ENCODE measurements at places on chromosomes 1 and 21.
A peak's percentile ranks its signal among the peaks of the same experiment; 100 is the strongest.

DNA sequence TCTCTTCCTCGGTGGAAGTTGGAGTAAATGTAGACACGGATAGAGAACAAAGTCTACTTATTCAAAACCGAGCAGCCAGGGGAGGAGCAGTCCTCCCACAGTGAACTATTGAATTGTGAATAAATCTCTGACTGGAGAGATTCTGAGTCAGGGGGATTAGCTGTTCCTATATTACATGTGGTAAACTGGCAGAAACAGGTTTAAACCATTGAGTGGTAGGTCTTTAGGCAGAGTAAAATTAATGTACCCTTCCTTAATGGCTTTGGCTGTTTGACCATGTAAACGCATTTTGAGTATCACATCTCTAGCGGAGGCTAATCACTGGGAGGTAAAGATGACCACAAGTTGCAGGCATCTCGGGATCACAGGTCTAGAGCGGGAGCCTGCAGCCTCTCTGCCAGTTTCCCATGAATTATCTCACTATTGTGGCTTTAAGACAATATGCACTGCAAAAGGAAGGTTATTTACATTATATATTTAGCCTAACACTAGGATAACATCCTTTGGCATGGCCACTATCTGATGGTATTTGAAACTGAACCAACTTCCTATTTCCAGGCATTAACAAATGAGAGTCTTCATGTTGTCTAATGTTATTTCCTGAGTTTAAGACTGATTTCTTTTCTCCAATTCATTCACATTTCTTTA lies 7.9 kb upstream of the DISC1 start:
- no peak for DNase-seq

- DNase-seq, result no peak
These were observed 277.5 kb downstream of the CTH start for GRCh38 chr1:70688580-70688979.

DNA sequence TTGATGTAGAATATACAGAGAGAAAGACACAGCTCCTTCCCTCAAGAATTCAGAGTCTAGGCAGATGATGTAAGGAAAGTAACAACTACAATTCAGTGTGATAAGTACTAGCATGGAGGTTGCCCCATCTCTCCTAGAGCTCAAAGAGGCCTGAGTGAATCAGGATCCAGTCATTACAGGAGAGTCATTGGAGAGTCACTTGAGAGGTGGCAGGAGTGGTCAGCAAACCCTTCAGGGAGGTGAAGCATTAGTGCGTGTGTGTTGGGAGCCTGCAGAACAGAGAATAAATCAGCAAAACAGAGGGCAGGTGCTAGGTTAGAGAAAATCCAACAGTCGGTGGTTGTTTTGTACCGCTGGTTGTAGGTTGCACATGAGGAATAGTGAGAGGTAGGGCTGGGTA lies 46.1 kb downstream of the GRIK1 start:
- DNase-seq, result no peak

GRCh38 chr1:93384656-93385055 lies 38.9 kb downstream of the DR1 start:
- DNase-seq, result no peak

- DNase-seq, result no peak
These were observed 62.5 kb downstream of the WDR64 start for GRCh38 chr1:241714321-241715218.

DNA sequence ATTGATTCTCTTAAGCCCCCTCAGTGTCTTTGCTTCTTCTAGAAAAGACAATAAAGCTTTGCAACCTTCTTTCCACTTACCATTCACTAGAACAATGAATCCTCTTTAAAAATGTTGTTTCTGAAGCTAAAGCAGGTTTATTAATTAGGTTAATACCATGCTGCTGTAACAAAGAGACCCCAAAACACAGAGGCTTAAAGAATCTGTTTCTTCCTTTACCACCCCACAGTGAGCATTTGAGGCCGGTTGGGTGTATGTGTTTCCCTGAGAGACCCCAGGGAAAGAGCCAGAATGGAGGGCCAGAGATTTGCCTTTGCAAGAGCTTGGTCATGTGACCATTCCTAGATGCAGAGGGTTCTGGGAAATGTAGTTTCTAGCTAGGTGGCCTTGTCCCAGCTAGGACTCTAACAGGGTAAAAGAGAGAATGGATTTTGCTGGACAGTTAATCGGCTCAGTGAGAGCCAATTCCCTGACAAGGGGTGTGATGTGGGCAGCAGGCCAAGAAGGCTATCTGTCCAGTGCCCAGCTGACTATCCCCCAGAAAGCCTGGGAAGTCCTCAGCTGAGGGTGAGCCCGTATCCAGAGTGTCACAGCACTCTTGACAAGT lies 191.8 kb upstream of the TMEM51 start:
- DNase-seq, result no peak

DNA sequence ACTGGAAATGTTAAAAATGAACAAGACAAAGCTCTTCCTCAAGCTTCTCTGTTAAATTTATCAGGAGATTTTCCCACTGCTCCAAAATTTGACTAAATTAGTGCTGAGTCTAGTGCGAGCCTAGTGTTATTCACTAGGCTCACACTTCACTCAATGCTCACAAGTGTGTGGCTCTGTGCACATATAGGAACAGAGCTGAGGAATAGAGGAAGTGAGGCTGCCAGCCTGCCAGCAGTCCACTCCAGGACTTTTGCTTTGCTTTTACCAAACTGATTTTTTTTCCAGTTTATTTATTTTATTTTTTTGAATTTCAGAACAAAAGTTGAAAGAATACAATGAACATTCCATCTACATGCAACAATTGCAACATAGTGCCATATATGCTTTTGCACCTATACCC lies 87.2 kb downstream of the VAV3 start:
- no peak for DNase-seq

GRCh38 chr1:53942127-53942957 lies 3.2 kb downstream of the IFT25 start:
- DNase-seq, result no peak

GRCh38 chr1:10178597-10179405 lies 31.6 kb upstream of the KIF1B start:
- no peak for DNase-seq

GRCh38 chr21:36567216-36567885 lies 87.4 kb upstream of the CLDN14 start:
- no peak for DNase-seq

GRCh38 chr1:199098468-199098867 lies 459.6 kb downstream of the PTPRC start:
- no peak for DNase-seq

DNA sequence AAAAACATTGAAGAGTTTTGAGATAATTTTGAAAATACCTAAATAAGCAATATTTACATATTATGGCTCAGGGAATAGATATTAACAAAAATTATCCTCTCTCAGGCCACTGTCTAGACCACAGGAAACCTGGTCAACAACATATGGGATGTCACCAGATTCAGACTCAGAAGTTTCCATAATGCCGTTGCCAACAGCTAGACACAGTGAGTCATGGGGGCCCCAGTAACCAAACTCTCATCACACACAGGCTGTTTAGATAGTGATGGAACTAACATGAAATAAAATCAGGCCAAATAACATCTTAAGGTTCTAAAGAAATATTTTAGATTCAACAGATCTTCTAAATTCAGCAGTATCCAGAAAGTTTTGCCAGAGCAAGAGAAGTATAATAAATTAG lies 681.7 kb upstream of the ADAMTS5 start:
- no peak for DNase-seq

GRCh38 chr21:38807441-38807871 lies 1.7 kb downstream of the ETS2 start:
- no peak for DNase-seq

DNA sequence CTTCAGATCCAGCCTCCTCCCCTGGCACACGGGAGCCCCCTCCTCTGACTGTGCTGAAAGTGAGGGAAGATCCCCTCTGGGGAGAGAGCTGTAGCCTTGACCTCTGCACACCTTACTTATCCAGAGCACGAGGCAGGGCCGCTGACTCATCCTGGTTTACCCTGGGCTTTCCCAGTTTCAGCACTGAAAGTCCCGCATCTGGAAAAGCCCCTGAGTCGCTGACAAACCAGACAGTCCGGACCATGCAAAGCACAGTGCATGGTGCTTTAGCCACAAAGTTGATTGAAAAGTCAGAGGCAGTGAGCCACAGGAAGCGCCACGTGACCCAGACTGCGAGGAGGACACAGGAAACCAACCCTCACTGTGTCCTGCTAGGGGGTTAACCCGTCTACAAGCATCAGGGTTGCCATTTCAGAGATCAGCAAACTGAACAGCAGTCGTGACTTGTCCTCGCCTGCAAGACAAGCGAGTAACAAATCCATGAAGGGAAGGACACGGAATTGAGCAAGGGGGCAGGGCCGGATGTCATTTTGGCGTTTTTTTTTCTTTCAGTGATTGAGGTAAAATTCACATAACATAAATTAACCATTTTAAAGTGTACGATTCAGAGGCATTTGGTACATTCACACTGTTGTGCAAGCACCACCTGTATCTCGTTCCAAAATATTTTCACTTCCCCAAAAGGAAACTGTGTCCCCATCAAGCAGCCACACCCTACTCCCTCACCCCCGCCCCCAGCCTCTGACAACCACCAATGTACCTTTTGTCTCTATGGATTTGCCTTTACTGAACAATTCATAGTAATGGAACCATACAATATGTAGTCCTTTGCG lies 19.9 kb upstream of the IFNGR2 start:
- peak; percentile 57 for DNase-seq

DNA sequence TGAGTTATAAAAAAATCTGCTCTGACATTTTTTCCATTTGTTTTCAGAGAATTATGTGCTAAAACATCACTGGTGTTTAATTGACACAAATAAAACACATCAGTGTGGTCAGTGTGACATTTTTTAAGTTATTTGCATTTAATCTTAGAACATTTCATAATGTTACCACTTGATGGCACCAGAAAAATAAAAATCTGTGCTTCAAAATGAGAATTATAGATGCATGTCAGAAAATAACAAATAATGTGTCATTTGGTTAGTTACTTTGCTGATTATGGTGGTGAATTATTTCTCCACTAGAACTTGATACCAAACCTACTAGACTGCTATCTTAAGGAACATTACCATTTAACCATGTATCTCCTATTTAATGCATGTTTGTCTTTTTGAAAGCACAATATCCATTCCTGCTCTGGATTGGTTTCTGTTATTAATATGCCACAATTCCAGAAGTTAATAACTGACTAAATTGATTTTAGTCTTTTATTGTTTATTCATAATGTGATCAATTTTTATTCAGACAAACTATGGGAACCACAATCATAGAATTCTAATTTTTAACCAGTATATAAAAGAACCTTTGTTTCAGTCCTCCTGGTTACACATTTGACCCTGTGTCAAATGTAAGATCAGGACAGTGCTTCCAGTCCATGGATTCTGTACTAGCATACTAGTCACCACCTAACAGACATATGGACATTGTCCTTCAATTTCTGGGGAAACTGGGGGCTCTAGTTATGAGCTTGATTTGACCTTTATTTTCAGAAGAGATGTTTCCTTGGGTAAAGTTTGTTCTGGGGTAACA lies 81.0 kb downstream of the RPS6KC1 start:
- DNase-seq, result no peak

DNA sequence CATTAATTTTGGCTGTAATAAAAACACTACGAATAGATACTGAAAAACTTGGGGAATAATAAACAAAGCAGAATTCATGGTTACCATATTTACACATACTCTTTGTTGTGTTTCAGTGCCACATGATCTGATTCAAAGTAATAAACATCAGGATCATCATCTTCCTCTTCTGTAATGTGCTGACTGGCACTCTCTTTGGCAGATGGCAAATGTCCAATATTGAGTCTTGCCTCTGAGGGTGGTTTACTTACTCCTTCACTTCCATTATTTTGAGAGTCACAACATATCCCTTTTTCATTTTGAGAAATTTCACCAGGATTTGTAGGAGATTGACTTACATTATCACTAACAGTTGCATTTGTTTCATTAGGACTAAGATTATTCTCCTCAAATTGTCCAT lies 50.7 kb downstream of the ZZZ3 start:
- no peak for DNase-seq

- no peak for DNase-seq
These were observed 14.4 kb downstream of the CXADR start for GRCh38 chr21:17527240-17527639.

GRCh38 chr1:116920211-116920610 lies 10.5 kb downstream of the PTGFRN start:
- DNase-seq, result no peak

- no peak for DNase-seq
These were observed 111.7 kb downstream of the NMNAT2 start for GRCh38 chr1:183306317-183307042.

- no peak for DNase-seq
These were observed 3.7 kb downstream of the CHIA start for GRCh38 chr1:111294390-111294789.

DNA sequence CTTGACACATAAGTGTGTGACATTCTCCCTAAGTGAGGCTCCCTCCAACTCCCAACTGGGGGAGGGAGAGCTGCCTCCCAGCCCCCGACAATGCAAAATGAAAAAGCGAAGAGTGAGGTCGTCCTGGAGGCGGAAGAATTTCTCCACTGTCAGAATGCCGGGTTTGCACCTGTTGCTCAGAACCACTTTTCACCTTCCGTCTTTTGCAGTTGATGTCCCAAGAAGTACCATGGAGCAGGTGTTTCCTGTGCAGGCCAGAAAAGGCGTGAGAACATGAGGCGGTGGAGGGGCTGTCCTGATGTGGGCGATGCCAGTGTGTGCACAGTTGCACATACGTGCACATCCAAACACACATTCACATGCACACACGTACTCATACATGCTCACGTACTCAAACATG lies 158.6 kb upstream of the AJAP1 start:
- no peak for DNase-seq

DNA sequence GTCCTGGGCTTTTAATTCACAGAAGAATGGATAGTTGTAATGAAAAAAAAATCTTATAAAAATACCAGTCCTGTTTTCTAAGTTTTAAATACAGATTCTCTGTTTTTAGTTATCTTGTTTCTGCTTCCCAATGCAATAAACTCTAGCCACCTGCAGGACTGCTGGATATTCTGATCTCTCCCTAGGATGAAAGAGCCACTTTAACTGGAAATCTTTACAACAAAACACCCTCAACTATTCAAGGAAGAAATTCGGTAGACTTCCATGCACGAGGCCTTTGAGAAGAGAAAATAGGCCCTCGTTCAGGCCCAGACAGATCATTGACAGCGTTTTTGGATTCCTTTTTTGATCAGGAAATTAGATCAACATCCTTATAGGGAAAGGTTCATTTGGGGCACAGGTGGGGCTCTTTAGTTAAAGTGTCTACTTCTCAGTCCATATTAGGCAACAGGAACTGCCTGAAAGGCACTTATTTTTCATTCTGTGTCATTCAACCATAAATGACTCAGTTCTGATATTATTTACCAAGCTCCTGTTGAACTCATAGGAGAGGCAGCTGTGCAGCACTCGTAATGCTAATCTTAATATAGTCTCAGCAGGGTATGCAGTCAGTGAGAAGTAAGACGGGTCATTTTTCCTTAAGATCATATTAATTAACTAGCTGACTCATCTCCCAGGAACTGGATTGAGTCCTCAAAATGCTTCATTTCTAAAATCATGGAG lies 71.1 kb upstream of the ERRFI1 start:
- DNase-seq, result no peak

GRCh38 chr1:66542811-66543767 lies 9.1 kb downstream of the SGIP1 start:
- no peak for DNase-seq

GRCh38 chr1:170776777-170777176 lies 112.8 kb downstream of the PRRX1 start:
- no peak for DNase-seq

- no peak for DNase-seq
These were observed 31.8 kb upstream of the ZNF644 start for GRCh38 chr1:91053630-91054029.

- no peak for DNase-seq
These were observed 26.6 kb downstream of the RRP1 start for GRCh38 chr21:43815991-43816390.
